ENCODE measurements at places on chromosomes 1 and 21. TPM values are rescaled to one million over a fixed set of nuclear protein-coding genes. Genes with fewer than 3 reads are reported as not detected.

DNA sequence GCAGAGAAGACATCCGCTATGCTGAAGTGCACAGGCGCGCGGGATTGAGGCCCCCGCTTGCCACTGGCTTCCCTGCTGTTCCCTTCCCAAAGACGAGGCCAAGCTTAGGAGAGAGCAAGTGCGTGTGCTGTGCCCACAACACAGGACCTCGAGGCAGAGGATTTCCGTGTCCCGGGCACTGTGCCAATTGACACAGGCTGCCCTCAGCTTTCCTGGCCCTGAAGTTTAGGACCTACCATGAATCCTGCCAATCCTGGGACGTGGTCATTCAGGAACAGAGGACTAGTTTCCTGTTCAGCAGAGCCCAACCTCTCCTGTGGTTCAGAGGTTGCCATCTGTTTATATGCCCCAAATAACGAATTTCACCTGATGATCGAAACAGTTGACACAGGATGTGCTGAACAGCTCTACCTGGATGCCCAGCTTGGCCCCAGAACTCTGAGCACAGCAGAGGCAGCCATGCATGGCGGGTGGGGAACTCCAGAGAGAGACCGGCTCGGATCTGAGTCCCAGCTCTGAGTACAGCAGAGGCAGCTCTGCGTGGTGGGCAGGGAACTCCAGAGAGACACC, 22.0 kb downstream of the SLC37A1 start:
- no peak for DNase-seq

DNA sequence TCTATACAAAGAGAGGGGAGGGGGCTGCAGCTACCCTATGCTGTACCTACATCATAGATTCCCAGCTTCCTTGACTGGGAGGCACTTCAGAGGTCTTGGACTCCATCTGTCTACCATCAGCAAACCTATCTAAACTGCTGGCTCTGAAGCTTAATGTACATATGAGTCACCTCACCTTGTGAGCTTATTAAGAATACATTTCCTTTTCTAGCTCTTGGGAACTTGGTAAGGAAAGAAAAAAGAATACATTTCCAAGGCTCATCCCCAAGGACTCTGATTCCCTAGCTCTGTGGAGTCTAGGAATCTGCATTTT, 50.0 kb upstream of the PRELP start:
- DNase-seq: peak; percentile 67

GRCh38 chr1:179990847-179991246, 36.2 kb downstream of the CEP350 start:
- no peak for DNase-seq

DNA sequence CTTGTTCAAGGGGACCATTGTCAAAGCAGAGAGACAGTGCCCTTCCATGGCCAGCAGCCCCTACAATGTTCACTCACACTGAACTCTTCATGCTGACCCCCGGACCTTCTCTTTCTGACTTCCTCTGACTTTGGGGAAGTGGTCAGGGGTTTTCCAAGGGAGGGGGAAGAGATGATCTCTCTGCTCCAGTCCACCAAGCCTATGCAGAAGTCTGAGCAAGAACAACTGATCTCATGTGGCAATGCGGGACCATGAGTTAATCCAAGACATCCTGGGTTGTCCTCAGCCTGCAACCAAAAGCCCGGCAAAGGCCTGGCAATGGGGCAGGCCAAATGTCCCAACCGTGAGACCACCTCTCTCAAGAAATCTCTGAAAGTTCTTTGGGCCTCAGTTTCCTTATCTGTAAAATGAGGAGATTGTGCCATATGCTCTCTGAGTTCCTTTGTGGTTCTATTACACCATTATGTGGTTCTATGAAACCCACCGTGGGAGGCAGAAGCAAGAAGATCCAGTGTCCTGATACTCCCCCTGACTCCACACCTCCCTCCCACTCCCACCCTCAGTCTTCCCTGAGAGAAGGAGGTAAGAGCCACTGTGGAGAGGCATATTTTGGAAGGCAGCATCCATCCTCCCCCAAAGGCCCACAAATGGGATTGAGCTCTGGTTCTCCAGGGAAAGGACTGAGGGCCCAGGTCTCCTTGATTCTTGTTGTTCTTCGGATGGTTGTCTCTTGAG, 11.8 kb upstream of the ARHGEF2 start:
- DNase-seq: no peak

SH3D21 gene
- 1.9 TPM for total RNA-seq

FMO4 gene
- 0.36 TPM for total RNA-seq

DNA sequence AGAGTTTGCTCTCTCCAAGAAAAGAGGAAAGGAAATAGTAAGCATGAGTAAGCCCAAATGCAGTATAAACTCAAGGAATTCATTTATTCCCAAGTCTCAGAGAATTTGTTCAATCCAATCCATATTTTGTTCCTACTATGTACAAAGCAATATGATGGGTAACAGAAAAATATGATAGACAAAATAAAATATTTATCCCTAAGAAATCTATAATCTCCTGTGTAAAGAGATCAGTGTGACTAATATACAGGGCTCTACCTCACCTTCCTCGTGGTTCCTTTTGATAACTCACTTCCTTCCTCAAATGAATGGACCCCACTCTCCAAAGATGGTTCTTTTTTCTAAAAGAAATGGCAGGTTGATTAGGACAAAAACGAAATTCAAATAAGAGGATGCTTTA, 7.6 kb downstream of the CLSPN start:
- no peak for DNase-seq

GRCh38 chr1:67534627-67535065, 104.4 kb upstream of the SERBP1 start:
- peak; percentile 69 for DNase-seq

DNA sequence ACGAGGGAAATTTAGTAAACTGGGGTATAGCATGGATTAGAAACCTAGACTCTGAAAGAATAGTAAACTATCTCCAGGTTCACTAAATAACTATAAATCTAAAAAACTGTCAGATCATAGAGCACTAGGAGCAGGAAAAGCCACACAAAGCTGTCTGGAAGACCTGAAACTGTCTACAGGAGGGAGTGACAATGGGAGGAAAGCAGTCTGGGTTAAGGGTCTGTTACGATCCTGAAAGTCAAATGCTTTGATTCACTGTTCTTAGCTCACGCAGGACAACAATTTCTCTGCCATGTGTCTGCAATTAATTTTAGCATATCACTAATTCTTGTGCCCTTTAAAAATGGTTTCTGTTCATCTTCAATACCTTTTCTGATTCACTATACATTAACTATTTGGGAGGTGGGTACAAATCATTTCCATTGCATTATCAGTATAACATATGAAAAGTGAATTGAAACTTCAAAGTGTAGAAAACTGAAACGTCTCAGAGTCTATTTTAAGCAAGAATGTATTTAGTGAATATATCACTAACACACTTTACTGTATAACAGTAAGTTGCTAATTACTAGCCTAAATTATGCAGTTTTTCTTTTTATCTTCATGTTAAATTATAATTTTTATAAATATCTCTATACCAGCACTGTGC, 18.4 kb downstream of the CEP170 start:
- DNase-seq: no peak

SLC44A5 gene
- total RNA-seq: under 0.01 TPM

- peak; percentile 5 for DNase-seq
Measured at GRCh38 chr1:225388372-225388771, 39.5 kb downstream of the LBR start.

DNA sequence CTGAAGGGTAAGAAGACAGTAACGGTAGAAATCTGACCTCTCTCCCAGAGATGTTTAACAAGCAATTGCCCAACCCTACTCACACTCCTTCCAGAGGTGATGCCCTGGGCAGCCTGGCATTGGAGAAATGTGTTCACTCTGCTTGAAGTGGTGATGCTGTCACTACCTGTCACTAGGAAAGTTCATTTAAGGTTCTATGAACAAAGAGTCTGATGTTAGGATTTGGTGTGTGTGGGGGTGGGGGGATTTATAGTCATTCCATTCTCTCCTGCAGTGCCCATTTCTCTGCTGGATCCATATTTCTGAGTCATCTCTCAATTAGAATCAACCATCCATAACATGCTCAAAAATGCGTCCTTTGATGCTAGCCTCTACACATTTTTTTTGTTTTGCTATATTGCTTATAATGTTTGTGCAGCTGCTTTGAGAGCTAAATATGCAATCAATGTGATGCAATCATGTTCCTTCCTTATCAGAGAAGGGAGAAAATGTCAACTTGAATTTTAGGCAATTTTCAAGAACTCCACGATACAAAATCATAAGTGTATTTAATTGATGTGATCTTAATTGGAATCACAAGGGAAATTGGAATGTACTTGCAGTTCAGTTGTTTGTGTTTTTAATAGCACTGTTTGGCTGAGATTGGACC, 173.9 kb downstream of the DUSP10 start:
- DNase-seq: peak; percentile 33

- DNase-seq: no peak
Measured at GRCh38 chr1:181140891-181141290, 52.4 kb downstream of the IER5 start.

GRCh38 chr1:26296340-26297056, 9.9 kb downstream of the UBXN11 start:
- DNase-seq: no peak

DNA sequence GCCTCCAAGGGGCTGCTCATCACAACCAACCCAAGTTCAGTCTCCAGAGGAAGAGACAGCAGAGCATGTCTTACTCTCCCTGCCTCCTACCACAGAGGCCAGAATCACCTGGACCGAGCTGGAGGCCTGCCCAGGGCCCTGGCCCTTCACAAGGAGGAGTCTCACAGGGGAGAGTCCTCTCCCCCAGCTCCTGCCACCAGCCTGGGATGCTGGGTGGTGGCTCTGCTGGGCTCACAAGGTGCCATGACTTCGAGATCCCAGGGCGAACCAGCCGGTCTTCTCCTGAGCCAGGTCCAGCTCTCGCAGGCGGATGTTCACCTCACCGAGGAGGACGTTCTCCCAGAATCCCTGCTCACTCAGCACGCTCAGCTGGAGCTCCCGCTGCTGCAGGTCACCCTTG, 13.0 kb upstream of the PPP1R15B start:
- no peak for DNase-seq

OR2G6 gene
- total RNA-seq: not detected

- no peak for DNase-seq
Measured at GRCh38 chr1:38283696-38284470, 237.3 kb upstream of the POU3F1 start.

OBSCN gene
- 4.1 TPM for total RNA-seq

OPTC gene
- not detected for total RNA-seq

GRCh38 chr1:7371926-7372325, 399.2 kb upstream of the VAMP3 start:
- no peak for DNase-seq

DNA sequence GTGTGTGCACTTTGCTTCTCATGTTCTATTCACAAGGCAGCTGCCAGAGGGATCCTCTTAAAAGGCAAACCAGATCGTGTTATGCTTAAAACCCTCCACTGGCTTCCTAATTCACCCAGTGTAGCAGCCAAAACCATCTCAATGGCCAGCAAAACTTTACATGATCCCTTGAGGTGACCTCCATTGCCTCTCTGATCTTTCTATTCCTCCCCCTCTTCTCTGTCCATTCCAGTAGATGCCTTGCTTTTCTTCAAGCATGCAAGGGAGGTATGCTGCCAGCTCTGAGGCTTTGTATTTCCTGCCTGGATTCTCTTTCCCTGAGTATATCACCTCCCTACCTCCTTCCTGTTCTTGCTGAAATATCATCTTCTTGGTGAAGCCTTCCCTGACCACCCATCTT, 93.2 kb upstream of the KCNK2 start:
- DNase-seq: peak; percentile 83
